ENCODE measurements at places on chromosomes 4 and X. TPM values are rescaled to one million over a fixed set of nuclear protein-coding genes. Genes with fewer than 3 reads are reported as not detected.

GRCh38 chr4:8709050-8709728, 116.6 kb downstream of the CPZ start:
- DNase-seq, result no peak

GRCh38 chrX:41538707-41539106, 91.6 kb downstream of the NYX start:
- no peak for DNase-seq

DNA sequence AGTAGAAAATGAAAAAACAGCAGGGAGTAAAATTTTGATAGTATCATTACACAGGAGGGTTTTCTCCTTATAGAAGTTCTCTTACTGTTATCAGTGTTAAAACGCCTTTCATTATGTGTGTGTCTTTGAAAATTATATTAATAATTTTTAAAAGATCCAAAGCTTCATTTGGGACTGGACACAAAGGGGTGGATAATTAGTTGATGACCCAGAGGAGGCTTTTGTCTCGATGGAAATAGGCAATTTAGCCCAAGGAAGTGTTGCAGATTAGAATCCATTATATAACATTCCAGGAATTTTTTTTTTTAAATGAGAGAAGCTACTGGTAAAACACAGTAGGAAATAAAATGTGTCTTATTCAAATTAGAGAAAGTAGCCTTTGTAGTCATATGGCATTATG, 1339.3 kb downstream of the FSTL5 start:
- DNase-seq, result no peak

GRCh38 chr4:185666156-185666555, 130.8 kb upstream of the PDLIM3 start:
- no peak for DNase-seq

DNA sequence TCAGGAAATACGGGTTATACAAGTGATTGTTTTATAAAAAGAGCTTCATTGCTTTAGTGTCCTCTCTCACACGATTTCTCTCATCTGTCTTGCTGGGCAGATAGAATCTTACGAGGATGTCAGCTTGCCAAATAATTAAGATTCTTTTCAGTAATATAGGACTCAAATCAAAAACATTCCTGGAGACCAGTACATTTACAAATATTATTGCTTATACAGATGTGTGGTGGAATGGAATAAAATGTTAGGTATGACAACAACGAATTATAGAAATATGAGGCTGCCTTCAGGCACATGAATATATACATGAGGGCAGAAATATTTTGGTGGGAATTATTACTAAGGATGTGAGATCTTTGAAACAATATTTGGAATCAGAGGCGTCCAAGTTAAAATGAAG, 88.9 kb downstream of the GC start:
- DNase-seq, result no peak

DNA sequence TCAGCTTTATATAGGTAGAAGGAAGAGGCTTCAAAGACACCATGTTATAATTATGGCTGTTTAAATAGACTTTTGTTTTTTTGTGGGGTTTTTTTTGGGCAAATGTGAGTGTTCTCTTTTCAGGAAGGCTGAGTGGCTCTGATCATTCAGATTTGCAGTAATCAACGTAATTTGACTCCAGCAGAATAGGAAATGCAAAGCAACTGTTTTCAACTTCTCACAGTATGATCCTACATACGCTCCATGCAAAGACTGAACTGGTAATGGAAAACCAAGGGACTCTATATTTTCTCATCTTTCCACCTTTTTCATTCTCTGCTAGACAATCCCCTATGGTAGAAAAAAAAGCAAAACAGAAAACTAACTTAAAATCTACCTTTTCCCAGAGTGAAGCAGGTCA, 10.8 kb downstream of the ADH1B start:
- no peak for DNase-seq

GRCh38 chrX:34909151-34909550, 33.4 kb upstream of the FAM47B start:
- no peak for DNase-seq

GRCh38 chrX:149908308-149908707, 21.1 kb upstream of the HSFX4 start:
- DNase-seq, result no peak

DNA sequence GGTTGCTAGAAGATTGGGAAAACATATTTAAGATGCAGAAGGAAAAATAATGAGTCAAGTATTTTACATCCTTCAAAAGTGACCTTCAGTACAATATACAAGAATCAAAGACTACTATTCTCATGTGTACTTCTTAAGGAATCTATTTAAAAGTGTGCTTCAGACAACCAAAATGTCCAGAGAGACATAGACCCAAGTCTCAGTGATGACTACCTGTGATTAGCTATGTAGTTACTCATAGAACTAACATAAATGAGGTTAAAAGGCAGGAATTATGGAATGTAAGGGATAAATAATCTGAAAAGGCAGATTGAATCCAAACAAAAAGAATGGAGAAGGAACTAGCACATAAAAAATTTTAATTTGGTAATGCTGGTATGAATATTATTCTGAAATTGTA, 634.7 kb upstream of the FAM241A start:
- DNase-seq, result no peak

DNA sequence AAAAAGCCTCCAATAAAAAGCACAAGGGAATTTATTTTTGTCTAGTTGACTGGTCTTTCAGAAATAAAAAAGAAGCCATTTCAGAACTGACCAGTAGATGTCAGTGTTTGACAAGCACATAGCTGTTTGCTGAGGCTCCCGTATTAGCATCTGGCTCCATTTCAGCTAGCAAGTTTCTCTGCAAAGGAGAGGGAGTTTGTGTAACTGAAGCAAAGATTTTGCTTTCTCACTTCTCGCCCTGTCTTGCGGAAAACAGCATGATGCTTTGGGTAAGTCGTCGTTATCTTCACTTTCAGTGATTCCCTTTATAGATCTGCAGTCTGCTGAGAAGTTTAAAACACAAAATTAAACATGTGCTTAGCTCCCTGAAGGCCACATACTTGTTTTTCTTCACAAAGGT, 85.5 kb downstream of the CT47B1 start:
- no peak for DNase-seq

- no peak for DNase-seq
Observed at GRCh38 chr4:129046055-129046959, 47.0 kb downstream of the SCLT1 start.

- no peak for DNase-seq
Observed at GRCh38 chr4:128424527-128425497, 137.2 kb upstream of the PGRMC2 start.

DNA sequence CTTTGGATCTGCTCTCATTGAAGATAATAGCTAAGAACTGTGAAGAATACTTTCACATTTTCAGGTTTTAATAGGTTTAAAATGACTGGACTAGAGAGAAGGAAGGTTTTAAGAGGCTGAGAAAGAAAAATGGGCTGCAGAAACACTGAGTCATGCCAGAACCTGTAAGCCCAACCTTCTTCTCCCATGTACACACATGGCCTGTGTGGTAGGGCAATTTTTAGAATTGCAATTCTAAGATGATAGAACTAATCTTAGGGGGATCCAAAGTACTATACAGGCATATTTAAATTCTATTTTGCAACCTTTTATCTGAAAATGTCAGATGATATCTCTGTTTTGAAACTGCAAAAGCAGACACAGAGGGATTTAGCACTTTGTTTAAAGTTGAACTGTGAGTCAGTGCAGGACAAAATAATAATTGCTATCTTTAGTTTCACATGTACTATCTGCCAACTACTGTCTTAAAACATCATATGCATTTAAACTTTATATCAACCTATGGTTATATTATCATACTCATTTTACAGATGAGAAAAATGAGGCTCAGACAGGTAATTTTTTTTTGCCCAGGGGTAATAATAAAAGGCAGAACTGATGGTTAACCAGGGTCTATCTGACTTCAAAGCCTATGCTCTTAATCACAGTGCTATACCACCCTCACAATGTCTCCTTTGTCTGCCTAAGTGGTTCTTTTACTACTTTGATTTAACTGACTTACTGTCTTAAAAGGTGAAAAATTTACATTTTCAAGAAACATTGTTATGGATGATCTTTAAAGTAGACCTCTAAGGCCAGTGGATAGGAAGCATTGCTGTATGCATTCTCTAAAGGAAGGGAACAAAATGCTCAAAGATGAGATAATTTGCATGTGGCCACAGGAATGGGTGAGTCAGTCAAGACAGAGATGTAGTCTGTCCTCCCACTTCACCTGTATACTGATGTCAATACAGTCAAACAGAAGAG, 4.3 kb downstream of the TMPRSS11E start:
- DNase-seq, result no peak

- no peak for DNase-seq
Observed at GRCh38 chr4:170231377-170231776, 141.6 kb upstream of the AADAT start.

The XK gene
- total RNA-seq, result 1.7 TPM

The PTPN13 gene
- 11.2 TPM for total RNA-seq

The TMSB15A gene
- 0.83 TPM for total RNA-seq

The CABS1 gene
- not detected for total RNA-seq

The PHOX2B gene
- total RNA-seq, result not detected

The TXLNG gene
- total RNA-seq, result 9.0 TPM
